ENCODE measurements at places on chromosomes 1 and 21. TPM values are rescaled to one million over a fixed set of nuclear protein-coding genes. Genes with fewer than 3 reads are reported as not detected.

FMO4 gene
- 1.1 TPM for total RNA-seq

TSSK3 gene
- total RNA-seq = 0.57 TPM

GSTM2 gene
- total RNA-seq = 7.6 TPM

GJA5 gene
- total RNA-seq = not detected

CD5L gene
- not detected for total RNA-seq

SERPINC1 gene
- 0.43 TPM for total RNA-seq

KRTAP19-2 gene
- not detected for total RNA-seq

CFAP107 gene
- not detected for total RNA-seq

RNU1-2 gene
- total RNA-seq = under 0.01 TPM

TMPRSS3 gene
- not detected for total RNA-seq

NBPF4 gene
- 0.66 TPM for total RNA-seq

AMY1B gene
- not detected for total RNA-seq

NLRP3 gene
- total RNA-seq = 1.3 TPM

ZNF697 gene
- total RNA-seq = 25.4 TPM

SLC6A17 gene
- total RNA-seq = not detected

PBX1 gene
- 36.5 TPM for total RNA-seq

GPR3 gene
- 2.9 TPM for total RNA-seq

VWA5B1 gene
- not detected for total RNA-seq

COL11A1 gene
- 17.5 TPM for total RNA-seq

GPR25 gene
- not detected for total RNA-seq

CFHR3 gene
- not detected for total RNA-seq

BARHL2 gene
- total RNA-seq = not detected

ZFP69B gene
- total RNA-seq = 3.5 TPM

BTBD19 gene
- 23.4 TPM for total RNA-seq

SLAMF1 gene
- under 0.01 TPM for total RNA-seq

PNRC2 gene
- 68.9 TPM for total RNA-seq

FAM163A gene
- not detected for total RNA-seq

ADGRL4 gene
- 3.7 TPM for total RNA-seq

CHIT1 gene
- not detected for total RNA-seq

CYB561D1 gene
- 6.7 TPM for total RNA-seq

CLDN14 gene
- total RNA-seq = not detected

S100A9 gene
- not detected for total RNA-seq

EFCAB14 gene
- 59.6 TPM for total RNA-seq

KCNC4 gene
- 1.3 TPM for total RNA-seq

PKP1 gene
- under 0.01 TPM for total RNA-seq

SV2A gene
- 33.5 TPM for total RNA-seq

PLPP3 gene
- 13.7 TPM for total RNA-seq

ACTL8 gene
- total RNA-seq = not detected

UTS2 gene
- not detected for total RNA-seq

COPA gene
- total RNA-seq = 332 TPM

OR2L13 gene
- total RNA-seq = not detected

TSEN15 gene
- 57.1 TPM for total RNA-seq

KPRP gene
- total RNA-seq = not detected

ETV3 gene
- total RNA-seq = 14.7 TPM

RABGGTB gene
- total RNA-seq = 116 TPM

CNR2 gene
- not detected for total RNA-seq

MIXL1 gene
- total RNA-seq = not detected

ADCY10 gene
- total RNA-seq = 0.22 TPM

PDE9A gene
- total RNA-seq = 1.7 TPM

IL19 gene
- total RNA-seq = 1.8 TPM

DCAF8 gene
- 76.8 TPM for total RNA-seq

HSPB7 gene
- total RNA-seq = 3.7 TPM

LCE1A gene
- not detected for total RNA-seq

PPIAL4G gene
- not detected for total RNA-seq

CNIH3 gene
- 39.6 TPM for total RNA-seq

KDM5B gene
- 101 TPM for total RNA-seq

CFAP74 gene
- total RNA-seq = not detected

LHX8 gene
- total RNA-seq = not detected
